ENCODE measurements at places on chromosomes 11 and 22. TPM values are rescaled to one million over a fixed set of nuclear protein-coding genes. Genes with fewer than 3 reads are reported as not detected.

The ZBED4 gene
- total RNA-seq: 20.6 TPM

The SAA1 gene
- total RNA-seq: not detected

The PHLDA2 gene
- 2.5 TPM for total RNA-seq

The OR51B2 gene
- total RNA-seq: not detected

The GGT5 gene
- not detected for total RNA-seq

The NAALAD2 gene
- total RNA-seq: not detected

The APOA1 gene
- total RNA-seq: not detected

The MS4A18 gene
- not detected for total RNA-seq

The TREH gene
- not detected for total RNA-seq

The PKNOX2 gene
- total RNA-seq: not detected

The GANAB gene
- 211 TPM for total RNA-seq

The FXYD6 gene
- total RNA-seq: 0.18 TPM

The CRYBB3 gene
- 0.35 TPM for total RNA-seq

The MS4A7 gene
- 0.41 TPM for total RNA-seq

The GPHA2 gene
- total RNA-seq: not detected

The CDCA5 gene
- total RNA-seq: 130 TPM

The SCGB1C1 gene
- not detected for total RNA-seq

The OR52A1 gene
- not detected for total RNA-seq

The PDE2A gene
- 0.37 TPM for total RNA-seq

The SAA4 gene
- total RNA-seq: not detected

The GTSE1 gene
- total RNA-seq: 42.0 TPM

The DBX1 gene
- not detected for total RNA-seq

The HBE1 gene
- total RNA-seq: not detected

The MED17 gene
- 30.8 TPM for total RNA-seq

The VEGFB gene
- total RNA-seq: 85.8 TPM

The VSIG2 gene
- total RNA-seq: 0.18 TPM

The HORMAD2 gene
- total RNA-seq: not detected

The CARNS1 gene
- total RNA-seq: 3.7 TPM

The BATF2 gene
- 0.08 TPM for total RNA-seq

The CD59 gene
- total RNA-seq: 60.3 TPM

The MAPK8IP2 gene
- 0.16 TPM for total RNA-seq

The UFD1 gene
- total RNA-seq: 71.1 TPM

The DDB1 gene
- 315 TPM for total RNA-seq

The ARHGAP8 gene
- total RNA-seq: 3.2 TPM

The DDTL gene
- not detected for total RNA-seq

The BIK gene
- 3.3 TPM for total RNA-seq

All from activated naive CD8-positive, alpha-beta T cell treated with anti-CD3 and anti-CD28 coated beads for 36 hours (primary cell).